Stimulated activated CD8-positive, alpha-beta memory T cell treated with anti-CD3 and anti-CD28 coated beads, Interleukin-4, amount 100 ng/mL, for 4 hours (primary cell): ENCODE measurements at places on chromosomes 7 and 10.

GRCh38 chr10:60967854-60968484 lies 24.0 kb upstream of the RHOBTB1 start:
- no peak for DNase-seq

- no peak for DNase-seq
Observed at GRCh38 chr10:33113466-33113865, 155.4 kb upstream of the ITGB1 start.

GRCh38 chr7:156731651-156732050 lies 91.1 kb downstream of the RNF32 start:
- DNase-seq: no peak

DNA sequence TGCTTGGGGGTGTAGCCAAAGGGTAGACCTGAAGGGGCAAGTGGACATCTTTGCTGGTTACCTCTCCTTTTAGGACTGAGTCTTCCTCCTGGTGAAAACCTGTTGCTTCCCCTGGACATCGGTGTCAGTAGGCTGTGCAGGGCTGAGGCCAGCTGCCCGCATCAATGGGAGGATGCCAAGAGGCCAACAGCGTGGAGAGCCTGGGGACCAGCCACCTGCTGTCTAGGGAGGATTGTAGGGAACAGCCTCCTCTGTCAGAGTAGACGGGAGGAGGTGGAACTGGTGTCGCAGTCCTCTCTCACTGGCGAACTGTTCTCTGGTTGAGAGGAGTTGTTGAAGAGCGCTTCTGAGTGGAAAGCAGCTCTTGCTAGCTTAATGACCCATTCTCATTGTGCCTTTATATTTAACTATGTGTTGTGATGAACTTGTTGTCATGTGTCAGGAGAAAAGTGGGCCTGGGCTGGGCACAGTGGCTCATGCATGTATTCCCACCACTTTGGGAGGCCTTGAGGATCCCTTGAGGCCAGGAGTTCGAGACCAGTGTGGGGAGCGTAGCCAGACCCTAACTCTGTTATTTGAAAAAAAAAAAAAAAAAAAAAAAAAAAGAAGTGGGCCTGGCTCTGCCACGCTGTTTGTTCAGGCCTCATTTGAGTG lies 1.8 kb downstream of the SUFU start:
- DNase-seq: no peak

- no peak for DNase-seq
Observed at GRCh38 chr7:141696348-141696747, 5.6 kb downstream of the DENND11 start.

GRCh38 chr10:71799608-71800453 lies 26.5 kb upstream of the VSIR start:
- DNase-seq: no peak

GRCh38 chr10:124671486-124672075 lies 72.6 kb downstream of the FAM53B start:
- DNase-seq: no peak

DNA sequence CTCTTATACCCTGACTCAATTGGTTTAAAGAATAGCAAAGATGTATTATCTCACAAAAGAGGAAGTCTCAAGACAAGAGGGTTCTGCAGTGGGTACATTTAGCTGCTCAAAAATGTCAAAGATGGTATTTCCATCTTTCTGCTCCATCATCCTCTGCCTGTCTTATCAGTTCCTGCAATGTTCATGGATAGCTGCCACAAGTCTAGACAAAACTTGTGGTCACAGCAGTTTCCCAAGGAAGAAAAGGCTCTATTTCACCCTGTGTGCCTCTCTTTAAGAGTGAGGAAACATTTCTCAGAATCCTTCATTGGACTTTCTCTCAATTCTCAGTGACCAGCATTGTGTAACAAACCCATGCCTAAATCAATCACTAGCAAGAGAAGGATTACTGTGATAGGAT lies 634.2 kb upstream of the AUTS2 start:
- DNase-seq: no peak

GRCh38 chr7:82810558-82811259 lies 352.0 kb downstream of the PCLO start:
- no peak for DNase-seq

GRCh38 chr7:131557652-131558385 lies 1.4 kb upstream of the PODXL start:
- DNase-seq: no peak

DNA sequence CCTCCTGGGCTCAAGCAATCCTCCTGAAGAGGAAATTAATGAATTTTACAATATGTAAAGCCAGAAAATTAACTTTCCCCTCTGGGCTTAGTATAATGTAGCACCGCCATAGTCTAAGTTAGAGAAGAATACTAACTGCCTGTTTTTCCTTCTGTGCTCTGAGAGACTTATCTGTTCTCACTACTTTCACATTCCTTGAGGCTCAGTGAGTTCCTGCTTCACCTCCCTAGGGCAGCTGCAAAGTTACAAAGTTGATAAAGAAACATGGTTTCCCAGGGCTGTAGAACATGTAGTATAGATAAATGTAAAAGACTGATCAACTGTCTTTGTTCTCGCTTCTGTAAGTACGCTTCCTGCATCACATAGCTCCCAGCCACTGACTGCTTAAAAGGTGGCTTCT lies 16.0 kb upstream of the OLAH start:
- DNase-seq: no peak
